ENCODE measurements at places on chromosomes 13 and 19.

GRCh38 chr19:5960005-5961001 is 17.6 kb downstream of the RANBP3 start:
- no peak for DNase-seq

- no peak for DNase-seq
Observed at GRCh38 chr13:100620792-100621191, 32.2 kb upstream of the GGACT start.

DNA sequence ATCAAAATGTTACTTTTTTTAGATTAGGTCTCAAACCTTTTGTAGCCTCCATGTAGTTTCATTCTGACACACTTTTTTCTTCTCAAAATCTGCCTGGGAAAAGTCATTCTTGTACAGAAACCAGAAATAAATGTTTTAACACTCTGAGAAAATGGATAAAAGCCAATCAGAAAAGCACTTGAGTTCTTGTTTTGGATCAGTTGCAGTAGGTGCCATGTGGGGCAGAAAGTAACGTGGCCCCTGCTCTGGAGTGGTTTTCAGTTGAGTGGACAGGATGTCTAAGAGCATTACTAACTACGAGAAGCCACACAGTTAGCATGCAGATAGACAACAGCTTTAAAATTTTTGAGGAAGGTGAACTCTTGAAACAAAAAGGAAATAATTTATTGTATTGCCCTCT is 19.1 kb downstream of the GPR183 start:
- DNase-seq = no peak

- no peak for DNase-seq
Observed at GRCh38 chr13:98869408-98870090, 108.3 kb downstream of the DOCK9 start.

GRCh38 chr19:2181633-2181997 is 17.9 kb downstream of the DOT1L start:
- no peak for DNase-seq

DNA sequence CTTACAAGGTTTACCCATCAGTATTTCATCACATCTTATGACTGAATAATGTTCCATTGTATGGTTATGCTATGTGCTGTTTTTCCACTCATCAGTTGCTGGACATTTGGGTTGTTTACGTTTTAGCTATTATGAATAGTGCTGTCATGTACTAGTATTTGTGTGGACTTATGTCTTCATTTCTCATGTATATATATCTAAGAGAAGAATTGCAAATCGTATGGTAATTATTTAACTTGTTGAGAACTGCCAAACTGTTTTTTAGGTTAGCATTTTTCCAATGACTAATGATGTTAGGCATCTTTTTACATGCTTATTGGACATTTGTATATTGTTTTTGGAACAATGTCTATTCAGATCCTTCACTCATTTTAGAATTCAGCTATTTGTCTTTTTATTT is 368.3 kb downstream of the LMO7 start:
- no peak for DNase-seq

DNA sequence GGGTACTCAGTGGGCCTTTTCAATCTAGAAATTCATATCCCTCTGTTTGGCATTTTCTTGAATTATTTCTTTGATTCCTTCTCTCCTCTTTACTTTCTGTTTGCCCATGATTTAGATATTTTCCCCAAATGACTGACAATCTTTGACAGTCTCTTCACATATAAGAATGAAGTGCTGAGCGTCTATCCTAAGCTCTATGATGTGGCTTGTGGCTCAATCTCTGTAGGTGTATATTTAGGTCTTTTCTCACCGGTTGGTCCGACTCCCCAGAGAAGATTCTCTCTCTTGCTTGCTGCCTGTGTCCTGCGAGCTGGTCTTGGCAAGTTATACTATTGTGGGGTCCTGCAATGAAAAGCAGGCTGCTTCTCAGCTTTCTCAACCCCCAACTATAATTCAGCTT is 29.0 kb downstream of the FLT3 start:
- no peak for DNase-seq

- DNase-seq = no peak
Observed at GRCh38 chr19:13823256-13823655, 28.0 kb downstream of the ZSWIM4 start.
